ENCODE measurements at places on chromosomes 2 and 18.

GRCh38 chr18:36697905-36698304 lies 130.9 kb downstream of the TPGS2 start:
- peak; percentile 52 for DNase-seq

GRCh38 chr2:224127871-224128501 lies 88.9 kb upstream of the SERPINE2 start:
- DNase-seq: peak; percentile 71

GRCh38 chr2:9244985-9245544 lies 38.5 kb downstream of the ASAP2 start:
- DNase-seq: no peak

GRCh38 chr18:74283646-74284045 lies 8.1 kb downstream of the CYB5A start:
- no peak for DNase-seq

GRCh38 chr18:74582642-74583041 lies 15.0 kb upstream of the ZNF407 start:
- no peak for DNase-seq

DNA sequence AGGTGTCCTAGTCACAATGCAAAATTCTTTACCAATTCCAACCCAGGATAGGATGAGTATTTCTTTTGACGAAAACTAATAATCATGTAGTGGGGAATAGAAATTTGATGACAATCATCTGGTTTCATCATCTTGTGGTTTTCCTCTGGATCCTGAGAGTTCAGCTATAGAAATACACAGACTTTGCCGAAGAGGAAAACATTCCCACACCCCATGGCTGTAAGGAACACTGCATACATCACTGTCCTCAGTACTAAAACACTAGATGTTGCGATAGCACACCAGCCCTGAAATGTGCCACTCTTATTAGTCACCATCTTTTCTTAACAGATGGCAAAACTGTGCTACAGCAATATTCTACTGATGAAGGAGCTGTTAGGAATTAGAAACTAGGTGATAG lies 29.4 kb downstream of the CERKL start:
- peak; percentile 20 for DNase-seq

GRCh38 chr2:204027091-204027490 lies 90.5 kb downstream of the ICOS start:
- peak; percentile 58 for DNase-seq

DNA sequence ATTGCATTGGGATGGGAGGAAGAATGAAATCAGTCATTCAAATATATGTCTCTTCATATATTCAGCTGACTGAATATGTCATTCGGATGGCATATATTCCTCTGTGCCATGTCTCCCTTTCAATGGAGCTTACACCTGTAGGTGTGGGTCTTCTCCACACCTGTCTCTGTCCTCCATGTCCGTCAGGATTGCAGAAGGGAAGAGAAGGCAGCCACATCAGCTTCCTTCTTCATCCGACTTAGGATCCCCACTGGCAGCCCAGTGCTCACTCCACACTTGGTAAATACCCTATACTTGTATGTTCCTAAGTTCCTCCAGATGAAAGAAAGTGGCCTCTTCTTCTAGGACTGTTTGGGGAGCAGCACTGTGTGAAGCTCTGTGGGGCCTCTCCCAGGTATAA lies 250.1 kb downstream of the BCL2 start:
- DNase-seq: no peak

DNA sequence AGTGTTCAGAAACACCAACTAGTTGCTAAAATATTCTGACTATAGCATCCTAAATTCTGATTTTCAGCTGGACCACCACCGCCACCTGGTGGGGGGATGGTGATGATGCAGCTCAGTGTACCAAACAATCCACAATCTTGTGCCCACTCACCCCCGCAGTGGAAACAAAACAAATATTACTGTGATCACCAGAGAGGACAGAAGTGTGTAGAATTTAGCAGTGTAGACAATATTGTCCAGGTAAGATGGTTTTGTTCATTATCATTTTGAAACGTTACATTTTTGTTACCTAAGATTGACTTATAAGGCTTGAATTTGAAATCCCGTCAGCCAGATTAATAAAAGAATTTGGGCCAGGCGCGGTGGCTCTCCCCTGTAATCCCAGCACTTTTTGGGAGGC lies 31.7 kb upstream of the UBXN4 start:
- peak; percentile 53 for DNase-seq

DNA sequence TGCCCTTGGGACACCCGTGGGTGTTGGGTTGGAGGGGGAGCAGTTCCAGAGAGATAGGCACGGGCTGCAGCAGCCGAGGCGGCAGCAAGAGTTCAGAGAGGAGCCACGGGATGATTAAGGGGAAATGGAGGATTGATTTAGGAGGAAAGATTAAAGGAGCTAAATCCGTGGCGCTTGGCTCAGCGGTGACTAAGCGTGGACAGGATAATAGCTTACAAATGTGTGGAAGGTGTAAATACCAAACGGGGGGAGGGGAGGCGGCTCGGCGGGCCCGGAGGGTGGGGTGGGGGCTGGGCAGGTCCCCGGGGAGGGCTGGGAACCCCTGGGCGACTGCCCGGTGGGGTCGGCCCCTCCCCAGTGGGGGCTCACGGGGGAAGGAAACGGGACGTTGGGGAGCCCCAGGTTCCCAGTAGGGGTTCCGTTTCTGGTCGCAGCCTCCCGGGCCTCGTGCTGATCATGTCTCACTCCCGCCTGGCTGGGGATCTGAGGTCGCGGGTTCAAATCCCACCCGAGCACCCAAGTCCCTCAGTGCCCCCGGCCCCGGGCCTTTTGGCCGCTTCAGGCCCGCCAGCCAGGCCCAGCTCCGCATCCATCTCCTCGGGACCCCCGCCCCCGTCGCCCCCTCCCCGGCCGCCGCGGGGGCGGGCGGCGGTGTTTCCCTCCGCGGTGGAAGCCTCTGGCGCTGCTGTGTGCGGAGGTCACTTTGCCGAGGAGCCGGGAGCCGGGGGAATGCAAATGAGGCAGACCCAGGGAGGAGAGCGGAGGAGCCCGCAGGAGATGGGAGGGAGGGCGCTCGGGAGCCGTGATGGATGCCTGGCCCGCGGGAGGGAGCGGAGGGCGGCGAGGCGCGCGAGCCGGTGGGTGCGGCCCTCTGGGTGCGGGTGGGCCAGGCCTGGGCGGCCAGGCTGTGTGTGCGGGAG lies 8.1 kb downstream of the ASIC4 start:
- peak; percentile 44 for DNase-seq

GRCh38 chr2:88765154-88765888 lies 73.8 kb downstream of the RPIA start:
- DNase-seq: no peak

DNA sequence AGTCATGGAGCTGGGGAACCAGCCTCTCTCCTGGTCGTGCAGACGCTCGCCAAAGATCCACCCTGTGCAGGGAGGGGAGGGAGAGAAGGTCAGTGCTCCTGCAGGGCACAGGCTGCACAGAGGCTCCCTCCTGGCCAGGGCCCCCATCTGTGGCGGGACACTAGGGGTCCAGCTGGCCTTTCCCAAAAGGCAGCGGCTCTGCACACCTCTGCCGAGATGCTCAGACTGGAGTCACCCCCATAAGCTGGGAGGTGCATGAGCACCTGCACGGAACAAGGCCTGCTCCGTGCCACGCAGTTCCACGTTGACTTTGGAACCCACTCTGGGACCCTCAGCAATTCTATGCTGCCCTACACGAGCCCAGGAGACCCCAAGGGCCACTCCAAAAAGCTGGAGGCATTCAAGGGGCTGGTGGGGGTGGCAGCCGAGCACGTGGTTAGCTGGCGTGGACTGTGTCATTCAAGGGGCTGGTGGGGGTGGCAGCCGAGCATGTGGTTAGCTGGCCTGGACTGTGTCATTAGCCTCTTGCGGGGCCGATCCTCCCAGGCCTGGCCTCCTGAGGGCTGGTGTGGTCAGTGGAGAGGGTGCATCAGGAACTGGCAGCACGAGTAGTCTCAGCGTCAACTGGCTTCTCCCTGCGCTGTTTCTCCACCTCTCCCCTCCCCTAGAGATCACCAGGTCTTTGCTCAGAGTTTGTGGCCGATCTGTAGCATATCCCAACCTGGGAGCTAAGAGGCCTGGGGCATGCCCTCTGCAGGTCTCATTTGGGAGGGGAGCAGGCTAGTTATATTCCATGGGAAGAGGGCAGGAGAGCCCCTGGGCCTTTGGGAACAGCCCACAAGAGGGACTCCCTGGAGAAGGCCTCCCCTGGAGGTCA lies 9.8 kb downstream of the SNORC start:
- no peak for DNase-seq

DNA sequence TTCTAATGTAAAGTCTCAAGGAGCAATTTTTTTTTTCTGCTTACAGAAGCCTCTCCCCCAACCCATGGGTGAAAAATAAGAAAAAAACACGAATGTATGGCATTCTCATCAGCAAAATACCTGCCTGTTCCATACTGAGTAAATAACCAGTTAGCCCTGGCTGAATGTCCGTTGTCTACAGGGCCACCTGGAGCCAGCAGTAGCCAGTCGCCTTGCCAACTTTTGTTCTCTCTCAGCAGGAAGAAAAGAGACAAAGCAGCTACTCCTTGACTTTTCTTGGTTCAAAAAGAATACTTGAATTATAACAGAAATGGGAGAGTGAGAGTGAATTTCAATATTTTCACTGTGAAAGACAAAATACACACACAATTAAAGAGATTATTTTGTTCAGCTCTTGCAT lies 532.9 kb upstream of the CRIM1 start:
- no peak for DNase-seq

GRCh38 chr2:54553775-54554174 lies 97.6 kb downstream of the SPTBN1 start:
- DNase-seq: no peak

DNA sequence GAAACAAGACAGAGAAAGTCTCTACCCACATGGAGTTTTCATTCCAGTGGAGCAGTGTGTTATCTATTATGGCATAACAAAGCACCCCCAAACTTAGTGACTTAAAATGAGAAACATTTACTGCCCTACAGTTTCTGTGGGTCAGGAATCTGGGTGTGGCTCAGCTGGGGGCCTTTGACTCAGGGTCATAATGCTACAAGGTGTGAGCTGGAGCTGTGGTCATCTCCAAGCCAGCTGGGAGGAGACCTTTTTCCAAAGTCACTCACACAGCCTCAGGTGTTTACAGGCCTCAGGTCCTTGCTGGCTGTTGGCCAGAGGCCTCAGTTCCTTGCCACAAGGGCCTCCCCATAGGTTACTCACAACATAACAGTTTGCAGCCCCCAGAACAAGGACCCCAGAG lies 169.2 kb downstream of the ETAA1 start:
- DNase-seq: no peak

GRCh38 chr2:136183097-136183496 lies 65.1 kb upstream of the CXCR4 start:
- no peak for DNase-seq

GRCh38 chr2:9965119-9965822 lies 13.8 kb downstream of the GRHL1 start:
- no peak for DNase-seq

- peak; percentile 4 for DNase-seq
Measured at GRCh38 chr2:176589825-176590440, 320.7 kb downstream of the MTX2 start.

- no peak for DNase-seq
Measured at GRCh38 chr2:107174171-107174570, 288.2 kb upstream of the ST6GAL2 start.

DNA sequence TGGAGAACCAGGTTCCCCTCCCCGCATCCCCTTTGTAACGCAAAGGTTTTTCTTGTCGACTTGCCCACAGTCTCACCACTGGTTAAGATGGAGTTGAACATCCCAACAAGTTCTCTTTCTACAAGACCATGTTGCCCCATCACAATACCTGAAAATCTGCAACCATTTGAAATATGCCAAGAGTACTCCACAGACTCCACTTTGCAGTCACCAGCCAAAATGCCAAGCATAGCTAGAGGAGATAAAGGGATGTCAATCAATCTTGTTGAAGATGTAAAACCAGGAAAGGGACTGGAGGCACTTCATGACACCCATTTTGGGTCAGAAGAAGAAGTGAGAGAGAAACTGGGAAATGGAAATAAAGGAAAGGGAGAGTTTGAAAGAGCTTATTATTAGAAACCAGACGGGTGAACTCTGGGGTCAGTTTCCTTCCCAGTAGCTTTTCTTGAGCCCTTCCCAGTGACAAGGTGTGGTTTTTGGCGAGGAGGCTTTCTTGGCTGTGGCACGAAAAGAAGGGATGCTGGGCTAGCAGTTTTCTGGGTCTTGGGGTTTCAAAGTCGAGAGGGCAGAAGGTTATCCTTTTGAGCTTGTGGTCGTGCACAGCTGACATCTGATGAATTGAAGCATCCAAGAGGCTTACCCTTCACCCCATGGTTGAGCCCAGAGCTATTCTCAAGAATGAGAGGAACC lies 79.3 kb downstream of the ACAA2 start:
- no peak for DNase-seq

DNA sequence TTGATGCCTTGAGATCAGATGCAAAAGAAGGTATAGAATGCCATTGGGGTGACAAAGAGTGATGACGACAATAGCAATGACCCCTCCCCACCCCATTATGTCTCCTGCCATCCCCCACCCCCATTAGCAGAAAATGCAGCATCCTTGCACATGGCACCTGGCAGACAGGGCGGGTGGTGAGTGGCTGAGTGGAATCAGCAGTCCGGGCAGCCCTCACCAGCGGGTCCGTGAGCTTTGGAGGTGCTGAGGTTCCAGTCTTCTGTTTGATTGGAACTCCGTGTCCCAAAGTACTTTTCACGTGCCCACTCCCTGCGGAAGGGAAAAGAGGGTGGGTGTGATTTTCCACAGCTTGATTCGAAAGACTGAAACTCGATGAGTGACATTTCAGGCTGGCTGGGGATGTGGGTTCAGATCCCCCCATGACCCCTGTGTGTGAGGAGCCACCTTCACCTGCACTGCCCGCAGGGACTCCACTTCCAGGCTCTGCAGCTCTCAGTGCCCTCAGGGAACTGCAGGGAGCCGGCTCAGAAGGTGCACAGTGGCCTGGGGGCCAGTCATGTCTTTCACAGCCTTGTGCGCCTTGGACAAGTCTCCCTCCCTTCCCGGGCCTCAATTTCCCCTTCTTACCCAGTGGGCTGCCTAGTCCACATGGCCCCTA lies 130.9 kb downstream of the GLI2 start:
- DNase-seq: no peak
